ENCODE measurements at places on chromosomes 7 and 10. TPM values are rescaled to one million over a fixed set of nuclear protein-coding genes. Genes with fewer than 3 reads are reported as not detected.

DNA sequence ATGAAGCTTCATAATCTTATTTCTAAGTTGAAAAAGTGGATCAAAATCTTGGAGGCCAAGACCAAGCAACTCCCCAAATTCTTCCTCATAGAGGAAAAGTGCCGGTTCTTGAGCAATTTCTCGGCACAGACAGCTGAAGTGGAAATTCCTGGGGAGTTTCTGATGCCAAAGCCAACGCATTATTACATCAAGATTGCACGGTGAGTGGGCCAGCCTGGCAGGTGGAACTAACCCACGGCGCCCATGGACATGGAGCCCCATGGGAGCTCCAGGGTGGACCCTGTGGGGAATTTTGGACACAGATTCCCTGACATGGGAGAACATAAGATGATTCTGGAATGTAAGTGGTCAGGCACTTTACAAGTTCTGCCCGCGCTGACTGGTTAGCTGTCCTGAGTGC is 125.9 kb downstream of the TRRAP start:
- H3K4me3 ChIP-seq: no peak overlapping the region
- H3K4me1 ChIP-seq: no peaks in the 10 kb centered on the region
- peak; percentile 31 for DNase-seq
- H3K36me3 ChIP-seq: peaks cover 5% of the 10 kb centered on the region
- no peaks in the 10 kb centered on the region for H3K27me3 ChIP-seq
- H3K27ac ChIP-seq: no peak overlapping the region

The BCAP29 gene
- 139 TPM for total RNA-seq

DNA sequence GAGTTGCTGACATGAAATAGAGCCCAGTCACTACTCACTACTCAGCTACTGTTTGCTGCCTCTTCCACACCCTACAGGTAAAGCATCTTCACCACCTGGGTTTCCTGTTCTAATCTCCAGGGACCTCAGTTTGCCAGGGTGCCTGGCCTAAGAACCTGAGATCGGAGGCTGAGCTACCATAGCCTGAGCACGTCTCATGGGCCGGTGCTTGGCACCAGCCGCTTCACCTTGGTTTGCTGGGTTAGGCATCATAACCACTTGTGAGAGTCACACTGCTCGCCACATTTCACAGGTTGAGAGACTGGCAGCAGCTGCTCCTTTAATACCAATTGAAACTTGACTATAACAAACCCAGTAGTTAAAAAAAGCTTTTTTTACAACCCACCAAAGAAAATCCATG is 75.1 kb downstream of the EMX2 start:
- H3K4me1 ChIP-seq: no peaks in the 10 kb centered on the region
- H3K4me3 ChIP-seq: no peak overlapping the region
- no peaks in the 10 kb centered on the region for H3K27me3 ChIP-seq
- no peak for DNase-seq
- no peak overlapping the region for H3K27ac ChIP-seq
- no peaks in the 10 kb centered on the region for H3K36me3 ChIP-seq

The ZNF777 gene
- total RNA-seq: 7.8 TPM

GRCh38 chr7:35725280-35725680 is 30.3 kb upstream of the HERPUD2 start:
- no peak overlapping the region for H3K27ac ChIP-seq
- no peak overlapping the region for H3K4me3 ChIP-seq
- no peaks in the 10 kb centered on the region for H3K36me3 ChIP-seq
- H3K27me3 ChIP-seq: no peaks in the 10 kb centered on the region
- H3K4me1 ChIP-seq: no peaks in the 10 kb centered on the region
- no peak for DNase-seq

All from aorta (tissue), 5 donors.